Activated CD4-positive, alpha-beta T cell treated with anti-CD3 and anti-CD28 coated beads for 1 hour (primary cell): ENCODE measurements at places on chromosomes 4 and X.

- DNase-seq: no peak
These were observed 9.8 kb downstream of the HNRNPD start for GRCh38 chr4:82363896-82364487.

DNA sequence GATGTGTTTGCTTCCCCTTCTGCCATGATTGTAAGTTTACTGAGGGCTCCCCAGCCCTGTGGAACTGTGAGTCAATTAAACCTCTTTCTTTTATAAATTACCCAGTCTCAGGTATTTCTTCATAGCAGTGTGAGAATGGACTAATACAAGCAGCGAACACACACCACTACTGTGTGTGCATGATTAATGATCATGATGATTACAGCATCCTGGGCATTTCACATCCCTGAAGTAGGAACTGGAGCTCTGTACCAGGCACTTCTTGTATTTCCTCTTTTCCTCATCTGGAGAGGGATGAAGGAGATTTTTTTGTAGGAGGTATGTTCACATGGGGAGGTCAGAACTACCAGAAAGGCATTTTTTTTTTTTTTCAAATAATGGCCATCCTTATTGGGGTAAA lies 60.8 kb downstream of the PPM1K start:
- DNase-seq: no peak

DNA sequence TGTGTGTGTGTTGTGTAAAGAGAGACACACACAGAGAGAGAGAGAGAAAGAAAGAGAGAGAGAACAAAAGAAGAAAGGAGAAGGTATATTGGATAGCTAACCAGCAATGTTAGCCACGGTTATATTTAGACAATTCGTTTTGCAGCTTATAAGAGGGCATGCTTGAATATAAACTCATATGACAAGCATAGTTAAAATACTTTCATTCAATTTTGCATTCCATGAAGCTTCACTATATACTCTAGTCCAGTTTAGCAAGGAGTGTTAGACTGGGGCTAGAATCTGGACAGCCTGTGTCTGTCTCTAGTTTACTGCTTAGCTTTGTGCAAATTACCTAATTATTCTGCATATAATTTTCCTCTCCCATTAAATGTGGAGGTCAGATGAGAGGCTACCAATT lies 525.9 kb upstream of the ZFP42 start:
- DNase-seq: no peak

DNA sequence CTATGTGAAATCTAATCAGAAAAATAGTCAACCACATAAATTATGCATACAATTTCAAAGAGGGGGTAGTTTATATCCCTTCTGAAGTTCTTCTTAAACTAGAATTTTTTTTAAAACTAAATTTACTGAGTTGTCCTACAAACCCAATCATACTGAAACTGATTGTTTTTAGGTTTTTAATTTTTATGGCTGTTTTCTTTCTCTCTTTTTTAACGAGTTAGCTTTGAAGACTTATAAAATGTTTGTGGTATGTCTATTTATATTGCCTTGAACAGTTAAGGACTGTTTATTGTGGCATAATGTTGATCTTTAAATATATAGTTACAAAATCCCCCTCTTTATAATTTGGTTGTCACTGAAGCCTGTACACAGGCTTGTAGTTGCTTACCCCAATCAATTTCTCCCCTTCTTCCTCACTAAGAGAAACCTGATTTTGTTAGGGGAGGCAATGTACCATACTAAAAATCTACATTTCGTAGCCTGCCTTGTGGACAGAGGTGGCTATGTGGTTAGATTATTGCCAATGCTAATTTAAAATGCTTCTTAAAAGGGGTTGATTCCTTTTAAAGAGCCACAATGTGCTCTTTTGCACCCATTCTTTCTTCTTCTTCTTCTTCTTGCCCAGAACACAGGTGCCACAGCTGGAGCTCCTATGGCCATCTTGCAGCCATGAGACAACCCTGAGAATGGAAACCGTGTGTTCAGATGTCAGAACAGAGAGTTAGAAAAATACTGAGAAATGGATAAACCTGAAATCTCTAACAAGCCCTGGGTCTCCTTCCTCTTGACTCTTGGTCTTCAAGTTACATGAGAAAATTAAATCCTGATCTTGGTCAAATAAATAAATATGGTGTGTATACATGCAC lies 102.7 kb upstream of the ZNF827 start:
- DNase-seq: no peak

GRCh38 chr4:147987252-147987651 lies 255.4 kb downstream of the ARHGAP10 start:
- no peak for DNase-seq

- no peak for DNase-seq
These were observed 147.4 kb downstream of the LDB2 start for GRCh38 chr4:16750882-16751642.

DNA sequence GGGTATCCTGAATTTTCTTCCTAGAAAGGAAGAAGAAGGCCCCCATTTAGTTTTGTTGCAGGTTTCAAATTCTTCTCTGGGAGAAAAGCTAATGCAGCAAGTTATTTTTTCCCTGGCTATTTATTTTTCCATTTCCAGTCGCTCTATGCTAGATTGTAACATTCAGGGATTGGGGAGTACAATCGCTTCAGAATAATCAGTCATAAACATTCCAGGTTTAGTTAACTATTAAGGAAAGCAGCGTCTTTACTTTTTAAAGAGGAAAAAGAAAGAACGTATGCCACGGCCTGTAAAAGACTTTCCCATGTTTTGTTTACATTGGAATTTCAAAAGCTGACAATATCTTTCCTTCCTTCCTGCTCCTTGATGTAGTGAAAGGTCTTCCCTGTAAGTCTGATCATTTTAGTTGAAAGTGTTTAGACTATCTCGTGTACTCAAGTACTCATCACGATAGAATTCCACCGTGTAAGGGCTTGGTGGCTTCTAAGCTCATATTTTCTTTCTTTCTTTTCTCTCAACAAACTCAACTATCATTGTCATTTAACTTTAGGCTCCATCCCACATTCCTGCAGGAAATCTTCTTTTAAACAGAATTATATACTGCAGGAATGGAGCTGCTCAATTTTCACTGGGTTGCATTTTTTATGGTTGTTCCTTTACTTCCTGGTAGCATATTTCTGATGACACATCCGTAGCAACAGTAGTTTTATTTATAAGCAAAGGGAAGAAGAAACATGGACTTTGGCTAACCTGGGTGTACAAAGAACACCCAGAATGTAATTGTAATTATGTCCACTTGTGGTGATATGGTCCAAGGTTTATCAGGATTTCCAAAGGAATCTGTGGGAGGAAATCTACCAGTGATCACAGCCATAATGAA lies 213.1 kb upstream of the FAT1 start:
- DNase-seq: no peak

DNA sequence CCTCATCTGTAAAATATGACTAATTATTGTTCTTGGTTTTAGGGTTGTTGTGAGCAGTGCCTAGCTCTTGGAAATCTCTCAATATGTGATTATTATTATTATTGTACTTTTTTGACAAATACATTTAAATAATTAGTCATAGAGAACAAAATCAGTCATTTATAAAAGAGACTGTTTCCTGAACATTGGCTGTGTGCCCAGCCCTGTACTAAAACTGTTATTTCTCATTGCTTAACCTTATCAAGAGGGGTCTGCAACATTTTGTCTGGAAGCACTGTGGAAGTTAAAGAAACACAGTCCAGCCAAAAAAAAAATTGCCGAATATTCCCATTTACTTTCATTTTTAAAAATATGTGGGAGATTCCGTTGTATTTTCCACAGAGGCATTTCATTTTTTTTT lies 989.2 kb upstream of the SLIT2 start:
- DNase-seq: no peak

DNA sequence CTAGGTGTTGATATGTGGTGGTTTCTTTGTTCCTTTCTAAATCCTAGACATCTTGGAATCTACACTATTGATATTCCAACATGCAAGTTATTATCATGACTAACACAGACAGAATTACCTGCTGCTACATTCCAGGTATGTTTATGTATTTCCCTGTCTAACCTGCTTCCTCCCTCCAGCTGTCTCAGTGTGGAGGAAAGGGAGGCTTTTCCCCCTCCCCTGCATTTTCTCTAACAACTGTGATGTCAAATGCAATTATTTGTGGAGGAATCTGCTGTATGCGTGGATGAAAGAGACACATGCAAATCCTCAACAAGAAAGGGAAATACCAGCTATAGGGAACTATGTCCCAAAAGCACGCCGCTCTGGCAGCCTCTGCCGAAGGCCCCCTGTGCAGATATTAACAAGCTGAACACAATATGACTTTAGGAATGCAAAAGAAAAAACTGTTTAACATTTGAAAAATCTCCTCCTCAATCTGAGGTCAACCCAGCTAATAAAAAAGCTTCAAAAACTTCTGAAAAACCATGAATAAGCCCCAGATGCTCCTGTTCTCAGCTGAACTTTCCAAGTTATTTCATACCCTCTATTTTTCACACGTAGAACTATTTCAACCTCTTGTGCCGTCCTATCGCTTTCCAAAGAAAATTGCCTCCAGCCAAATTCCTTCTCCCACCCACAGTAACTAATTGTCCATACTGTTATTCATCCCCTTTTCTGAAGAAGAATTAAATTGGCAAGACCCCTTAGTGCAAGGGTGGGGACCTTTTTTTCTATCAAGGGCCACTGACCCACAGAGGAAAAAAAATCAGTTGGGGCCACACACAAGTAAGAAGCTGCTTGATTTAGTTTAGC lies 225.1 kb upstream of the GPC4 start:
- DNase-seq: no peak

GRCh38 chrX:153416781-153417450 lies 5.6 kb downstream of the ZFP92 start:
- DNase-seq: no peak

GRCh38 chr4:140359562-140360427 lies 13.7 kb upstream of the SCOC start:
- peak; percentile 61 for DNase-seq

- DNase-seq: no peak
These were observed 60.9 kb downstream of the UGT8 start for GRCh38 chr4:114659386-114660008.

- no peak for DNase-seq
These were observed 89.8 kb upstream of the TNIP3 start for GRCh38 chr4:121253961-121254360.

DNA sequence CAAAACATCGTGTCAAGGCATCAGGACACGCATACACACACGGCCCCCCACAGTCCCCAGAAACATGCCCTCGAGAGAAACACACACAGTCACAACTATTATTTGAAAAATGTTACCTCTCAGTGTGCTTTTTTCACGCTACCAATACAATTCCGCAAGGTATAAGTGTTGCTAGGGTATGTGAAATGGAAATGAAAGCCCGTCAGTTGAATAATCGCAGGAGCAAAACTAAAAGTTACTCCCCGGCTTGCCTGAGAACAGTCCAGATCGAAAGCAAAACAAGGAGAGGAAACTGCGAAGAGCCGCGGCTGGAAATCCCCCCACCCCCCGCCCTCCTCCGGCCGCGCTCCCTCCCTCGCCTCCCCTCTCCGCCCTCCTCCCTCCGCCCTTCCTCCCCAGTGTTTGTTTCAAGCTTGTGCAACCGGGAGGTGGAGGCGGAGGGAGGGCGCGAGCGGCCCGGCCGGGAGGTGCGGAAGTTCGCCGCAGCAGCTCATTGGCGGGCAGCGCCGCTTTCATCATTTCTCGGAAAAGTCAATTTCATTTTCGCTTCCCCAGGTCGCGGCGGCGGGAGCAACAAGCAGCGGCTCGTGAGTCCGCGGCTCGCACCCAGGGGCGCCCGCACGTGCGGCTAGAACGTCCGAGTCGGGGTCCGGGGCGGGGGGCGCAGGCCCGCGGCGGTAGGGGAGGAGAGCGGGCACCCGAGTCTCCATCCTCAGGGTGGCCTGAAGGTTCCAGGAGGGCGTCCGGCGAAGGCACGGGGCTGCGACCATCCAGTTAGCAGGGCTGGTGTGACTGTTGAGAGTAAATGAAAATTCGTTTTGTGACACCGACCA lies at the start of gene IRF2:
TSS of gene IRF2 (minus strand) at position 288 of the 833 bp plus-strand sequence. CDS start 45,486 bp downstream, outside the sequence.
- DNase-seq: peak; percentile 95

- no peak for DNase-seq
These were observed 144.8 kb downstream of the FRYL start for GRCh38 chr4:48635310-48635709.

GRCh38 chrX:30483996-30484395 lies 93.6 kb downstream of the TASL start:
- no peak for DNase-seq

DNA sequence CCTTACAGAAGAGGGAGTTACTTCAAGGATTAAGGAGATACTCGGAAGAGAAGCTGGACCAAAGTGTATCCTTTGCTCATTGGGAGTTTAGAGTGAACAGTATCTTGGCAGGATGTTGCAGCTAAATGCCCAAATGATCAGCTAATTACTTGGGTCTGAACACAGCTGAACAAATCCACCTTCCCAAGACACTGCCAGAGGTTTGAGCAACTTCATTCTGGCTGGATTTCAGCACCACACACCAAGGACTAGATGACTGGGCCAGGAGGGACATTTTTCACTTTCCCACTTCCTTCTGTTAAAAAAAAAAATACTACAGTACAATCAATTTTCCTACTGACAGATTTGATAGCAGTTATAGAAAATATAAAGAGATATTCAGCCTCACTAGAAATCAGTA lies 324.6 kb downstream of the MID1IP1 start:
- no peak for DNase-seq

DNA sequence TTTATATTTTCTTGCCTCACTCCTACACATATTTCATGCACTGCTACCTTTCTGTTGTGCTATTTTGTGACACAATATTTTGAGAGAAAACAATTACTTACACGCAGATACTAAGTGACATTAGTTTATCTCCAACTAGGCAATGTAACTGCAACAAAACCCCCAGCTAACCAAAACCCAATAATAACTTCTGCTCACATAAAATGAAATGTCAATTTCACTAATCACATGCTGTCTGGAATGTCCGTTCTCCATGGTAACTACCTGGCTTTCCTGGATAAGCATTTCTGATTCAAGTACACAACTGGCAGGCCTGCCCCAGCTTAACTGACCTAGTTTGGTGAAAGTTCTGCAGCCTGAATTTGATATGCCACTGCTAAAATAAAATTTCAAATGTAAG lies 313.5 kb downstream of the TMA16 start:
- DNase-seq: no peak

DNA sequence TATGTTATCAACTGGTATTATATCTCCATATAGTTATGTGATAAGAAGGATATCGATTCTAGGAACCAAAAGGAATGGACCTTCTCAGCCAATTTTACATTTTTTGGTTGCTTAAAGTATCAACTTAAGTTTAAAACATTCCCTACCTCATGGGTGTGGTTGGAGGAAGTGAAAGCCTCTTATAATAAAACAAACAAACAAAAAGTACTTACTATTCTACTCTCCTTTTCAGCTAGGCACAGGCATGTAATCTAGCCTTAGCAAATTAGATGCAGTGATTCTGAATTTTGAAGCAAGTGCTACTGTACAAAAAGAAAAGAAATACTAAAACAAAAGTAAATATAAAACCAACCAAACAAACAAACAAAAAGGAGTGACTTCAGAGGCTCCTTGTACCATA lies 485.4 kb downstream of the C4orf33 start:
- DNase-seq: no peak

GRCh38 chr4:53431052-53431451 lies 53.6 kb downstream of the FIP1L1 start:
- no peak for DNase-seq

DNA sequence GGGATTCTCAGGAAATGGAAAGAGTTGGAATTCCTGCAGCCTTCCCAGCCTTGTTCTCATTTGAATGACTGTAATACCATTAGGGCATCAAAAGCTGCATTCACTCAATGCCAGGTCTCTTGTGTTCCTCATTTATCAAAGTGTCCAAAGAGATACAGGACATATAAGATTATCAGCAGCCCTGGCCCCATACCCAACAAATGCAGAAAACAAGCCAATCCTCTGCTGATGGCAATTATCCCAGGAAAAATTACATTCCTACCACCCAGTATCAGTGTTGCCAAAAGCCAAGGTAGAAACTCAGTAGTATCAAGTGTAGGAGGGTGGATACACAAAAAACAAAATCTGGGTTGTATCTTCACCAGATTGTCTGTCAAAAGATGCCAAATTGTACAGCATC lies 18.5 kb upstream of the ASB5 start:
- no peak for DNase-seq
